ENCODE measurements at places on chromosomes 6 and 20.

DNA sequence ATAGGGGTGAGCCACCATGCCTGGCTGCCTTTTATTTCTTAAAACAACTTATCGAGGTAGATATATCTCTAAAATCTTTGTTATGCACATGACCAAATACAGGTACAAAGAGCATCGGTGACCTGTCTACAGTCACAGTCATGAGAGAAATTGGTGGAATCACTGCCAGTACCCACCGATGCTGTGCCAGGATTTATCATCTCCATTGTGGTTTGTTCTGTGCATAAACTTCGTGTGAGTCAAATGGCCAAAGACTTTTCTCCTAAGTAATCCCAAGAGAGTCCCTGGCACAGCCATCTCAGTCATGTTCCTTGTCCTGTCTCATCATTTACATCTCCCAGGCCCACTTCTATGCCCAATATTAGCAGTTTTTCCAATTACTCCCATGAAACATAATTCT lies 9.0 kb downstream of the GSTA3 start:
- DNase-seq = no peak

DNA sequence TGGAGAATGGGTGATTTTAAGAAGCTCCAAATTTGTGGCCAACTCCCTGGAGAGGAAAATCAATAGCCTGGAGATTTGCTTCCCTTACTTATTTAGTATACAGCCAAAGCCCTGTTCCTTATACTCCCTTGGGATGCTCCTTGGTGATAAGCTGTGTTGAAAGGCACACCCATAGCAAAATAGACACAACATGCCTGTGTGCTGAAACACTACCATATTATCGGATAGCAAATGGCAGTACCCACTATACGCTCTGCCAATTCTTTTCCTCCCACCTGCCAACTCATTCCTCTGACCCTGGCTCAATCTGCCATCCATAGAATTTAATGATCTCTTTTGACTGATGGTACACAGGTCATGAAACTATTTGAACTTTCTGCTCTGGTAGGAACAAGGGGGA lies 98.2 kb downstream of the CLIC5 start:
- DNase-seq = no peak

GRCh38 chr6:26251354-26252076 lies 113.5 kb upstream of the BTN3A2 start:
- DNase-seq = peak; percentile 96

- DNase-seq = no peak
These were observed 279.6 kb downstream of the ADGB start for GRCh38 chr6:146878168-146878951.

DNA sequence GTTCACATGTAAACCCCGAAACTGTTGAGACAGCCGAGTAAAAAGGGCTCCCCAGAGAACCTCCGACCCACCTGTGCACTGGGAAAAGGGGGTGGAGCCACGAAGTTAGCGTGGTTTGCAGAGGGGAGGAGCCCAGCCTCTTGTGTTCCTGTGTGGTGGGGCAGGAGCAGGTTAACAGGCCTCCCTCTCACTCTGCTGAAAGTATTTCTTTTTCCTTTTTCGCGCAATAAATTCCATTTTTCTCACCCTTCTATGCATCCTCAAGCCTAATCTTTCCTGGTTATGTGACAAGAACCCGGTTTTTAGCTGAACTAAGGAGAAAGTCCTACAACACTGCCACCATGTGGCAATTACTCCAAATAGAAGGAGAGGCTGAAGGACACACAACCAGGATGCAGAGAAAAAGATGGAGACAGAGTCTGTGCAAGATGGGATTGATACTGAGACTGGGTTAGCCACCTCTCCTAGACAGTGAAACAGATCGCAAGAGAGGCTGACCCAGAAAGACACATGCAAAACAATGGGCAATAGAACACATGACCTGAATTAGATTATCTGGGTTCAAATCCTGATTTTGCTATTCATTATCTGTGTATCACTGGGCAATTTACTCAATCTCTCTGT lies 168.7 kb upstream of the PRSS16 start:
- peak; percentile 83 for DNase-seq

- DNase-seq = no peak
These were observed 25.6 kb upstream of the NOX3 start for GRCh38 chr6:155481215-155481614.

- no peak for DNase-seq
These were observed 129.7 kb downstream of the FAXC start for GRCh38 chr6:99219788-99220187.

DNA sequence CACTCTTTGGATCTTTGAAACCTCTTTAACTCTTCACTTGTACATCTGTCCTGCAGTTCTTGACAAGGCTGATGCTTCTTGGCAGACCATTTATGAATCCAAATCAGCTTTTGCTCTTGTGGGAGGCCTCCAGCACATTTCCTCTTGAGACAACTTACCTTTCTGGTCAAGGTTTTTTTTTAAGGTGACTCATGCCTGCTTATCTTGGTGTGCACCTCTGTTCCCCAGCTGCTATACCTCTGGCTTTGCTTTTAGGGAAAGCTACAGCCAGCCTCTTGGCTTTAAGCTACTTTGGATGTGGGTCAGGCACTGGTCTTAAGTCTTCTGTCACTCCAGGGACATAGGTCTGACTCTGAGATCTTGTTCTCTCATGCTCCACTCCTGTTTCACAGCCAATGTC lies 106.5 kb downstream of the PHF3 start:
- no peak for DNase-seq

- peak; percentile 57 for DNase-seq
These were observed 78.7 kb upstream of the BTN3A2 start for GRCh38 chr6:26286168-26286877.

DNA sequence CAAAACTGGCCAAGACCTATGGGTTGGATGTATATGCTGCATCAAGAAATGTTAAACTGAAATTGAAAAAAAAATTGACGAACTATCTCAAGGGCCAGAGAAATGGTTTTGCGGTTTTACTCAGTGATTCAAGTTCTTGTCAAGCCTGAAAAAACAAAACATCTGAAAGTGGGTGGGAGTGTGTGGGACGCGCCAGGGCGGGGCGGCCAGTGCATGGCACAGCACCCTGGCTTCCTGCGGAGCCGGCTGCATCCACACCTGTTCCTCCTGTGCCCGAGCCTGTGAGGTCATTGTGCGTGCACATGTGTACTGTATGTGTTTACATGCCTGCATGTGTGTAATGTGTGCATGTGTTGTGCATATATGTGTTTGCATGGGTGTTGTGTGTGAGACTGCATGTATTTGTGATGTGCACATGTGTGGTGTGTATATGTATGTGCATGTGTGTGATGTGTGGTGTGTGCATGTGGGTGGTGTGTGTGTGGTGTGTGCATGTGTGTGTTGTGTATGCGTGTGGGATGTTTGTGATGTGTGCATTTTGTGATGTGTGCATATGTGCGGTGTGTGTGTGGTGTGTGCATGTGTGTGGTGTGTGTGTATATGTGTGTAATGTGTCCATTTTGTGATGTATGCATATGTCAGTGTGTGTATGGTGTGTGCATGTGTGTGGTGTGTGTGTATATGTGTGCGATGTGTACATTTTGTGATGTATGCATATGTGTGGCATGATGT lies 59.8 kb downstream of the CDH4 start:
- DNase-seq = no peak

DNA sequence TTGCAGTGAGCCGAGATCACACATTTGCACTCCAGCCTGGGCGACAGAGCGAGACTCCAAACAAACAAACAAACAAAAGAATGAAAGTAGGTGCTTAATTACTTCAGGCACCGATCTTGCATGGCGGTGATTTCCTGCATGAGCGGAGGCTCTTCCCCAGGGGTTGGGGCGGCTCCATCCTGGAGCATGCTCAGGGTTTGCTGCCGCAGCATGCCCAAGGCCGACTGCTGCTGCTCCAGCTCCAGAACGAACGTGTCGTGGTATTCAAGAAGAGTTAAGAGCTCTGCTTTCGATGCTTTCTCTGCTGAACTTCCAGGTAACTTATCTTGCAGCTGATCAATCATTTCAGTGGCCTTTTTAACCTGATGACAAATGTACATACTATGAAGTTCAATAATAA lies 313.8 kb downstream of the SYNE1 start:
- no peak for DNase-seq

GRCh38 chr20:38651562-38651961 lies 50.0 kb downstream of the ARHGAP40 start:
- DNase-seq = no peak

- no peak for DNase-seq
These were observed 49.2 kb downstream of the PPP1R16B start for GRCh38 chr20:38854654-38855066.

DNA sequence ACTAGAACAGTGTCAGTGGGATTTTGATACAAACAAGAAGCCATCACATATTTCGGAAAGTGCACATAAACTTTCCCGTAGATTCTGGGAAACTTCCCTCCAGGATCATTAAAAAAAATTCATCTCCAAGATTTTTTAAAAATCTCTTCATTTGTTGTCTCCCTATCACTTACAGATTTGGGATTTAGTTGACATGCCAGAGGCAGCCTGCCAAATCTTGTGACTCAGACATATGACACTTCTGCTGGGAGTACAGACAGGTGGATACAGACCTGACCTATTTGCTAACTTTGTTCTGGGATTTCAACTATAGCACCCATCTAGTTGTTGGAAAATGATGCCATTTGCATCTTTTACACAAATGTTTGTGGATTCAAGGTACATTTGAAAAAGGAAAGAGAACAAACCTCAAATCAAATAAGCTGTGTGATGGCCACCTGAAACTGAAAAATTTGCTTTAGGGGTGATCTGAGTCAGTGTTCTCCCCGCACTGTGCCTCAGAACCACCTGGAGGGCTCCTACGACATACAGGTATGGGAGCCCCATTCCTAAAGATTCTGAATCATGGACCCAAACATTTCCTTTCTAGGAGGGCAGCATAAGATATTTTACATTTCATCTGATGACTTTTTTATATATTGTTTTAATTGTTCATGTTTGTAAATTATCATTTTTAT lies 21.9 kb upstream of the CD2AP start:
- no peak for DNase-seq

- no peak for DNase-seq
These were observed 70.9 kb upstream of the UFL1 start for GRCh38 chr6:96450770-96451130.

GRCh38 chr6:150018846-150019580 lies 6.3 kb downstream of the RAET1L start:
- no peak for DNase-seq

- DNase-seq = no peak
These were observed 501.2 kb upstream of the CDH4 start for GRCh38 chr20:60750909-60751308.

DNA sequence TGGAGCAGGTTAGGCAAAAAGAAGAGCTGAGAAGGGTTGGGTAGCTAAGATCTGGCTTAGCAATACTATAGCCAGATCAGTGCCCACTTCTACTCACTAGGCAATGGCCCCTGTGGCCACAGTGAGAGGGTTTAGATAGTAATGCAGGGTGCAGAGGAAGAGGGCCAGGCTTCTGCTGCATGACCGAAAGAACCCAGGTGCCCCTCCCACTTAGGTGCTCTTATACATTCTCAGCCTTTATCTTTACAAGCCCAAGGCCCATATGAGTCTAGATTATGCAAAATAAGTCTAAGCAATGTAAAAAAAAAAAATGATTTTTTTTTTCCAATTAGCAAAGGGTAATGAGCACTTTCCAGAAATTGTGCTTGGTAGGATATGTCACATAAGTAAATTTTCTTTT lies 171.3 kb downstream of the CD24 start:
- no peak for DNase-seq

DNA sequence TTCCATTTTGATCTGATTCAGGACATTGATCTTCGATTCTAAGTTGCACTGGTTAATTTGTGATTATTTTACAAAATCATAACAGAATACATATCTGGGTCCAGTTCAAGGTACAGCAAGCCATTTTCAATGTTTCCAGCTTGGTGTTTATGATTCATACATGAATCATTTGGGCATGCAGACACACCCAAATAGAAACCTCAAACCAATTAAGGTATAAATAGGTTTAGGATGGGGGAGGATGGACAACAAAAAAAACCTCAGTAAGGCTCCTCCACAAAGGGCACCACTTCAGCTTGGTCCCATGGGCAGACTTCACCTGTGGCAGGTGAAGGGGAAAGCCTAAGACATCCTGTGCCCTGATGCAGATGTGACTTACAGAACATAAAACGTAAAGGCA lies 192.7 kb downstream of the KHDC1L start:
- no peak for DNase-seq

DNA sequence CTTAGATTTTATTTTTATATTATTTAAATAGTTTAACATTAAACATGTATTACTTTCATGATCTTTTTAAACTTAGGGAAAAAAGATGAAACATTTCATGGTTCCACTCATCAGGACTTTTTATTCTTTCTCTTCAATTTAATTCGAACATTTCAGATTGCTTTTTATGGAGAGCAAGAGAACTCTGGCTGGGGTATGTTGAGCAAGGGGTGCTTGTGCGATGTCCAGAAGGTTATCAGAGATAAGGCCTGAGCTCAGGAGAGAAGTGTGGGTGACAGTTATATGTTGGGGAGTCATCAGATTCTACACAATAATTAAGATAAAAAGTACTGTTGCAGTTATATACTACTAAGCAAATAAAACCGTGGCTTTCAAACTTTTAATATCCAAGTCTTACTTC lies 37.5 kb downstream of the FKBP5 start:
- DNase-seq = no peak

DNA sequence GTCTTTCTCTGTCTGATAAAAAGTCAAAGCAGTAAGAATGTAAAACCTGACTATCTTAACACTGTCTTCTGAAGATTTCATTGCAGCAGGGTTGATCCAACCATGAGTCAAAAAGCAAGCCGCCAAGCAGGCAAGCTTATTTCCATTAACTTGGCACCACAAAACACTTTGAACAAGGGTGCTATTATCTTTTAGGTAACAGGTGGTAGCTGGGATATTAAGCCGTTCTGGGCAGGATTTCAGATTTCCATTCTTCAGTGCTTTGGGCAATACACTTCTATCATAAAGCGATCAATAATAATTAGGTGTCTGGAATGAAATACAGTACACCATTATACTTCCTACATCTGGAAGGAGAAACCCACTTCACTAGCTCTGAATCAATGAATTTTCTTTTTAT lies 181.9 kb downstream of the TBC1D7 start:
- DNase-seq = no peak

GRCh38 chr6:167244991-167245390 lies 46.1 kb upstream of the UNC93A start:
- no peak for DNase-seq

Measured in Kasumi-1 (cell line).